Lower leg skin (tissue), 4 donors: ENCODE measurements at places on chromosomes 7 and 10. TPM values are rescaled to one million over a fixed set of nuclear protein-coding genes. Genes with fewer than 3 reads are reported as not detected.

GRCh38 chr10:81031774-81032173 lies 494.1 kb downstream of the SH2D4B start:
- no peak for DNase-seq

- DNase-seq, result no peak
These were observed 170.8 kb downstream of the AUTS2 start for GRCh38 chr7:69768986-69769595.

GRCh38 chr7:96596120-96596826 lies 113.4 kb downstream of the SEM1 start:
- DNase-seq, result no peak

- DNase-seq, result no peak
These were observed 11.8 kb downstream of the KAZALD1 start for GRCh38 chr10:101073631-101074030.

DNA sequence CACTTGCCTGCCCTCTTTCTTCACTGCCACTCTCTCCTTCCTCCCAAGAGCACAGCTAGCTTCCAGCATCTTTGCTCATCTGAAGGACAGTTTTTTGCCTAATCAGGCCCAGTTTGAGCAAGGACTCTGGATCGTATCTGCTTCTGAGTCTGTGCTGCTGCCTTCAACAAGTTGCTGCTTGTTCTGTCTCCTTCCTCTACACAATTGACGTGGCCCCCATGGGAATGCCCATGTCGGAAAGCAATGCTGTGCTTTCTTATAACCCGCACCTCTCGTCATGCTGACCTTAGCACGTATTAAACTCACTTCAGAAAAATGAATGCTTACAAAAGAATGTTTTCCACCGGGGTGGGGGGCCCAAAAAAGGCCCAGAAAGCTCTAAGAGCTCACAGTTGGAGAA lies 324.7 kb upstream of the C7orf33 start:
- no peak for DNase-seq

Gene CDHR1
- total RNA-seq, result 126 TPM
